Thymus (tissue), 14 donors: ENCODE measurements at places on chromosomes 13 and 19. TPM values are rescaled to one million over a fixed set of nuclear protein-coding genes. Genes with fewer than 3 reads are reported as not detected.

F7 gene
- total RNA-seq = 0.24 TPM

- no peak overlapping the region for H3K4me3 ChIP-seq
- no peaks in the 10 kb centered on the region for H3K27me3 ChIP-seq
- H3K36me3 ChIP-seq = no peaks in the 10 kb centered on the region
- no peak for DNase-seq
- H3K27ac ChIP-seq = no peak overlapping the region
Observed at GRCh38 chr13:32804673-32805230, 211.5 kb upstream of the KL start.

MBD3L3 gene
- 0.24 TPM for total RNA-seq

CACNA1A gene
- 0.24 TPM for total RNA-seq

DNA sequence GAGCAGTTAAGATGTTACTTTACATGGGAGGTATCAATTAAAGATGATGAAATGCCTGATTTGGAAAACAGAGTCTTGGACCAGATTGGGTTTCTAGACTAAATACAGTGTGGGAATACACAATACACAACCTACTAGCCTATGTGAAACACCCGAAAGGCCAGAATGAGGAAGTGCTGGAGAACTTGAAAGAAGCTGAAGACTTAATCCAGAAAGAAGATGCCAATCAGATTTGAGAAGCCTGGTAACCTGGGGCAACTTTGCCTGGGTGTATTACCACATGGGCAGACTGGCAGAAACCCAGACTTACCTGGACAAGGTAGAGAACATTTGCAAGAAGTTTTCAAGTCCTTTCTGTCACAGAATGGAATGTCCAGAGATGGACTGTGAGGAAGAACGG is 43.2 kb downstream of the N4BP2L1 start:
- DNase-seq = no peak
- no peaks in the 10 kb centered on the region for H3K4me1 ChIP-seq
- H3K4me3 ChIP-seq = no peak overlapping the region
- H3K27ac ChIP-seq = no peak overlapping the region

FAM32A gene
- total RNA-seq = 106 TPM

- no peak for DNase-seq
- H3K4me1 ChIP-seq = no peaks in the 10 kb centered on the region
- H3K36me3 ChIP-seq = no peaks in the 10 kb centered on the region
Observed at GRCh38 chr13:53545340-53545941, 516.8 kb downstream of the OLFM4 start.

GRCh38 chr13:35694549-35695447 is 218.3 kb upstream of the MAB21L1 start:
- H3K27me3 ChIP-seq = no peaks in the 10 kb centered on the region
- H3K36me3 ChIP-seq = no peaks in the 10 kb centered on the region
- no peaks in the 10 kb centered on the region for H3K4me1 ChIP-seq

- no peak overlapping the region for H3K27ac ChIP-seq
- peaks cover 6% of the 10 kb centered on the region for H3K4me1 ChIP-seq
- no peak for DNase-seq
- no peaks in the 10 kb centered on the region for H3K36me3 ChIP-seq
Observed at GRCh38 chr19:17933414-17934129, 757 bp downstream of the CCDC124 start.

GIPC3 gene
- 0.52 TPM for total RNA-seq

PLPPR3 gene
- 0.19 TPM for total RNA-seq

- DNase-seq = no peak
- no peaks in the 10 kb centered on the region for H3K36me3 ChIP-seq
- no peak overlapping the region for H3K4me3 ChIP-seq
- no peak overlapping the region for H3K27ac ChIP-seq
- no peaks in the 10 kb centered on the region for H3K4me1 ChIP-seq
- H3K27me3 ChIP-seq = no peaks in the 10 kb centered on the region
Observed at GRCh38 chr13:51244637-51245405, 22.6 kb downstream of the FAM124A start.

DNA sequence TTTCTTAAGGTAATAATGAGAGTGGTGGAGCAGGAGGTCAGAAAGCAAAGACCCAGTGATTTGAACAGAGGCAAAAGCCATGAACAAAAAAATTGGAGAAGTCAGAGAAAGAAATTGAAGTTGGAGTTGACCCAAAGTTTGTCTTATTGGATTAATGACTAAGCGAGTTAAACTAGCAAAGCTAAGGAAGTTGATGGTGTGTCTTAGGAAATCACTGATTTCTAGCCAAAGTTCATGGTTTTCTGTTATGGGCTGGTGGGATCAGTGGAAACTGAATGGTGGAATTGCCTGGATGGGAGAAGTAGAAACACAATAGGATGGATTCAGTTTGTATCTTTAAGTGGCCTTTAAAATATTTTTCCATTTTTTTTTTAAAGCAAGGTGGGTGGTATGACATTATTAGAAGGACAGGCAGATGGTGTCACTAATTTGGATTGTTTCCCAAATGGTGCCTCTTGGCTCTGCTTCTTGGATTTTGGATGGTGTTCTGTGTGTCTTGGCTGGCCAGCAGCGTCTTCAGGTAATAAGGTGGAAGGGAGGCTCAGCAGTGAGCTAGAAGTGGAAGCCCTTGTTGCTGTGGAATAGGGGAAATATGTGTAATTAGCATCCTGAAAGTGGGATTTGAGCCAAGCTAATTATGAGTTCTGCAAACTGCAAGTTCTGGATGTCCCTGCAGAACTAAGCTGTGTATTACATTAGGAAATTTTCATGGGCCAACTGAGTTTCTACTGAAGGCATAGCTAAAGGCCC is 302.9 kb downstream of the LMO7 start:
- H3K4me1 ChIP-seq = no peaks in the 10 kb centered on the region
- H3K36me3 ChIP-seq = no peaks in the 10 kb centered on the region
- H3K4me3 ChIP-seq = no peak overlapping the region
- DNase-seq = no peak

DNA sequence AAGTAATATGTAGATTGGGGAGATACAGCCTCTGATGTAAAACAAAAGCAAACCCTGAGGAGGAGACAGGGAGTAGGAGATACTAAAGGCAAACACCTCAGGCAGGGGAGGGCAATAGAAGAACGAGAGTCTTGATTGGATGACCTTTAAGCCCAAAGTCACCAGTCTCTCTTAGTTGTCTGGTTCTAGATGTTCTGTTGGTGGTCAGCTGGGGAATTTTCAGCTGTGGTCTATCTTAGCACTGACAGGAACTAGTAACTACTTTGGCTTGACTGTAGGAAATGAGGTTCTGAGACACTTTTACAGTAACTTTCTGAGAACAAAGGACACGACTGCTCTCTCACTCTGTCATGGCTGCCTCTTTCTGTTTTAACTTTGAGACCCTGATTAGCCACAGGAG is 290.7 kb upstream of the MIR17HG start:
- H3K36me3 ChIP-seq = no peaks in the 10 kb centered on the region
- no peak overlapping the region for H3K27ac ChIP-seq
- DNase-seq = no peak
- no peak overlapping the region for H3K4me3 ChIP-seq

DNA sequence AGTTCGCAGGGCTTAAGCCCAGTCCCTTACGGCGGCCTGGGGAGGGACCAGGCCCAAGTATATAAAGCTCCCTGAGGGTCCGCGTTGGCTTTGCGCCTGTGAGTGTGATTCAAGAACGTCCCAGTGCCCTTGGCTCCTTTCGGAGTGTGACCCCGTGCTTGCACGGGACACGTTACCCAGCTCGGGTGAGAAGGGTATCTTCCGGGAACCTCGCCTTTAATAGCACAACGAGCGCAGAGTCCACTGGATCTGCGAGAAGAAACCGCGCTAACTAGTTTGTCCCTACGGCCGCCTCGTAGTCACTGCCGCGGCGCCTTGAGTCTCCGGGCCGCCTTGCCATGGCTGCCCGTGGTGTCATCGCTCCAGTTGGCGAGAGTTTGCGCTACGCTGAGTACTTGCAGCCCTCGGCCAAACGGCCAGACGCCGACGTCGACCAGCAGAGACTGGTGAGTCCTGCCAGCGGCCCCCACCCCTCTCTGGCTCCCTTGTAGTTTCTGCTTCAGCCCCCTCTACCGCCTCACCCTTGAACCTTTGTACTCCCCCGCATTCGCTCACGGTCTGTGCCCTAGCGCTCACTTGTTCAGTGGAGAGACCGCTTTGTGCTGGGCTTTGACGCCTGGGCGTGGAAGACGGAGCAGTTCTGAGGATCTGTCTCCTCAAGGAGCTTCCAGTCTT is at the start of gene DNAJC15:
Gene DNAJC15 (plus strand): TSS at position 298 of the 675 bp plus-strand sequence. CDS start 41 bp downstream, at position 339.
- DNase-seq = peak; percentile 87
- peaks cover 24% of the 10 kb centered on the region for H3K4me1 ChIP-seq
- H3K36me3 ChIP-seq = no peaks in the 10 kb centered on the region
- no peaks in the 10 kb centered on the region for H3K27me3 ChIP-seq

IL12RB1 gene
- 7.4 TPM for total RNA-seq
